Inflammatory macrophage (primary cell): ENCODE measurements at places on chromosomes 2 and 18.

- DNase-seq = no peak
Measured at GRCh38 chr18:76892832-76893231, 70.5 kb downstream of the ZNF236 start.

- no peak for DNase-seq
Measured at GRCh38 chr18:10143596-10143995, 229.8 kb downstream of the VAPA start.

GRCh38 chr18:69658103-69658502, 257.4 kb downstream of the DOK6 start:
- DNase-seq = no peak

GRCh38 chr2:240791821-240792628, 28.0 kb downstream of the KIF1A start:
- no peak for DNase-seq

GRCh38 chr2:226117510-226118065, 682.0 kb downstream of the IRS1 start:
- no peak for DNase-seq

DNA sequence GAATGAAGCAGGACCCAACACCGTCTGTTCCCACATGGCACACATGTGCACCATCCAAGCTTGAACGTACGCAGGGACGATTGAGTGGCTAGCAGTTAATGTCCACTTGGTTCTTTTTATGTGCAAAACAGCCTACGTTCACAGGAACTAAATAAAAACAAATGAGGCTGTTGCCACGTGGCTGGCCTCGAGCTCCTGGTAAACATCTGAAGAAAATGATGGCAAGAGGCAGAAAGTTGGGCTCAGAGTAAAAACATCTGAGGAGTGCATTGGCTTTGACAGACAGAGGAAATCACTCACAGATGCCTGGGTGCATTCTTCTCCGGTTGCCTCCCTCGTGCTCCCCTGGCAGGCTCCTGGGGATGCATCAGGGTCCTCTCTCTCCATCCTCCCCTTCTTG, 177.9 kb downstream of the NRP2 start:
- DNase-seq = no peak

DNA sequence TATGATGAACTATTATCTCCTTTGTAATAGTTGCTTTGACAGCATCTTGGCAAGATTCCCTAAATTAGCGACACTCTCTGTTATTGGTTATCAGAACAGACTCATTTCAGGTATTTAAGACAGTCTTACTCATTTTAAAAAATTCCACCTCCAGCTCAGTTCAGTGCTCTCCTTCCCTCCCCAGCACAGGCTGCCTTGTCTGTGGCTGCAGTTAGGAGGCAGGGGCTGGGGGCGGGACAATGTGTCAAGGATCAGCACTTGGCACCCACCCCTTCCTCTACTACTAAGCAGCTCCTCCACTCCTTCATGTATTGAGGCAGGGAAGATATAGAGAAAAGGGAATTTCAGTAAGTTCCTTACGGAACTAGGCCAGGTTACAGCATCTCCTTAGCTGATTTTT, 85.0 kb downstream of the VSNL1 start:
- DNase-seq = no peak

GRCh38 chr18:8951491-8951890, 151.0 kb upstream of the NDUFV2 start:
- DNase-seq = no peak

DNA sequence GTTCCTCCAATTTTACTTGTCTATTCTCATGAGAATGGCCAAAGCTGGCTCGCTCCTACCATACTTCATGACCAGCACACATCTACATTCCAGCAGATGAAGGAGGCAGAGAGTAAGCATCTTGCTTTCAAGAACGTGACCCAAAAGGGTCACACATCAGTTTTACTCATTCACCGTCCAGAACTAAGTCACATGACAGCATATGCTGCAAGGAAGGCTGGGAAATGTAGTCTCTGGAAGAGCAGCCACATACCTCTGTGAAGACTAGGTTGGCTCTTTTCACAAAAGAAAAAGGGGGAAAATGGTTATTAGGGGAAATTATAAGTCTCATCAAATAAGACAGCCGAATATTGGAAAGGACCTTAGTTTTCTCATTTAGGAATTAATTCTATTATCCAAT, 835.3 kb downstream of the EPHA4 start:
- DNase-seq = no peak

DNA sequence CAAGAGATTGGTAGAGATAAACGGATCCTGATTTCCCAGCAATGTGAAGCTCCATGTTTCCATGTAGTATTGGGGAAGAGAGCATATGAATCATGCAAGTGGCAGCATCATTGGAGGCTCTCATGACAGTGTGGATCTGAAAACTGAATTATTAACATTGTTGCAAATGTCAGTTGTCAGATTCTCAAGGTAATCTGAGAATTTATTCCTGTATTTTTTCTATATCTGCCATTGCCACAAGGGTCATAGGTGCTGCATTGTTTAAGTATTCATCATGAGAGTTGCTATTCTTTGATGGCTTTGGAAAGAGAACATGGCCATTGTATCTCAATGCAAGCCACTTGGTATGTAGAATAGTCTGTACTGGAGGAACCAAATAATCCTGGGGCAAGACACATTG, 1217.0 kb upstream of the ZEB2 start:
- no peak for DNase-seq
